ENCODE measurements at places on chromosomes 1 and 21. TPM values are rescaled to one million over a fixed set of nuclear protein-coding genes. Genes with fewer than 3 reads are reported as not detected.

KIF26B gene
- 0.17 TPM for total RNA-seq

SFT2D2 gene
- 38.7 TPM for total RNA-seq

GRCh38 chr1:41892301-41892781 lies 26.4 kb downstream of the HIVEP3 start:
- no peaks in the 10 kb centered on the region for H3K27me3 ChIP-seq
- H3K36me3 ChIP-seq, result no peaks in the 10 kb centered on the region
- H3K4me1 ChIP-seq, result peaks cover 19% of the 10 kb centered on the region
- no peak overlapping the region for H3K27ac ChIP-seq
- DNase-seq, result no peak
- H3K4me3 ChIP-seq, result no peak overlapping the region

DNA sequence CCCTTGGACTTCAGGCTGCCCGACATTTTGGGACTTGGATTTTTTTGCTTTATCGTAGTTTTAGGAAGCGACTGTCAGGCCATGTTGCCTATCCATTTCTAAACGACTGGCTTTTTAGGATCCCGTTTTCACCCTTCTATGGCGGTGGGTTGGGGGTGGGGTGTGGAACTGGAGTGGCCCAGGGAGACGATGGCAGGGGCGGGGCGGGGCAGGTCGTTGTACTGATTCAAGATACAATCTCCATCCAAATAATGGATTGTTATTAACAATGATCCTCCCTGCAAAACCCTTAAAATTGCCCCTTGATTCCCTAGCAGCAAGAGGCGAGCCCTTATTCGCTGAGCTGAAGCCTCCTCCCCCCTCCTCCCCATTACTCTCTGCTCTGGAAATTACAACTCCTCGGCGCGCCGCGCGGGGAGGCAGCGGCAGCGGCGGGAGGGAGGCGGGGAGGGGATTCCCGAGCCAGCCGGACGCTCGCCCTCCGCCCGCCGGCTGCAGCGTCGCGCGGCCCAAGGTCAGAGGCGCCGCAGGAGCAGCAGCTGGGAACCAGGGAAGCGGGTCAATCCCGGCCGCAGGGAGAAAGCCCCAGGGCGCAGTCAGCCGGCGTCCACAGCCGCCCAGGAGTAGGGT lies at the start of gene TRIM67:
Gene TRIM67 (plus strand): TSS at position 392 of the 630 bp plus-strand sequence. CDS start 912 bp downstream, outside the sequence.
- no peaks in the 10 kb centered on the region for H3K4me1 ChIP-seq
- no peak for DNase-seq
- no peak within 1 kb of the TSS for H3K27ac ChIP-seq
- H3K36me3 ChIP-seq, result no peaks in the 10 kb centered on the region
- H3K27me3 ChIP-seq, result peaks cover 67% of the 10 kb centered on the region

Data from PC-3 (cell line).